Breast epithelium (tissue), 4 donors: ENCODE measurements at places on chromosomes 7 and 10. TPM values are rescaled to one million over a fixed set of nuclear protein-coding genes. Genes with fewer than 3 reads are reported as not detected.

The WEE2 gene
- total RNA-seq, result not detected

The SFRP5 gene
- total RNA-seq, result 1.8 TPM

- DNase-seq, result no peak
Observed at GRCh38 chr7:117123311-117123926, 170.1 kb downstream of the ST7 start.

- no peak for DNase-seq
Observed at GRCh38 chr10:85607043-85607695, 759.4 kb downstream of the GRID1 start.

GRCh38 chr10:108840944-108841343, 1082.4 kb downstream of the XPNPEP1 start:
- DNase-seq, result no peak

GRCh38 chr10:93461109-93461806, 20.9 kb downstream of the MYOF start:
- no peak for DNase-seq

The SMNDC1 gene
- total RNA-seq, result 13.4 TPM

DNA sequence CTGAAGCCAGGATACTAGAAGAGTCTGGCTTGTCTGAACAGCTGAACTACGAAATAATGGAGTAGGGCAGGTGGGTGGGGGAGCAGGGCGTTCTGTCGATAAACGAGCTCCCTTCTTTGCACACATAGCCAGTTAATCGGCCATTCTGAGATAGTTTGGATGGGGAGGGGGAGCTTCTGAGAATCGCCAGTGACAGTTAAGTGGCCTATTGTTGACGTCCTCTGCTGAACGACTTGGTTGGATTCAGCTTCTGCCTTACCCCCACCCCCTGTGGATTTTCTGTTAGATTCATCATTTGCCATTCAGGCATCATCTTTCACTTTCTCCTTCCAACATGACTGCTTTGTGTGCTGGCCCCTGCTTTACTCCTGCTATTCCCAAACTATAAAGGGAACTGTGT, 520 bp downstream of the CPA5 start:
- no peak for DNase-seq

The GRB10 gene
- total RNA-seq, result 71.1 TPM

DNA sequence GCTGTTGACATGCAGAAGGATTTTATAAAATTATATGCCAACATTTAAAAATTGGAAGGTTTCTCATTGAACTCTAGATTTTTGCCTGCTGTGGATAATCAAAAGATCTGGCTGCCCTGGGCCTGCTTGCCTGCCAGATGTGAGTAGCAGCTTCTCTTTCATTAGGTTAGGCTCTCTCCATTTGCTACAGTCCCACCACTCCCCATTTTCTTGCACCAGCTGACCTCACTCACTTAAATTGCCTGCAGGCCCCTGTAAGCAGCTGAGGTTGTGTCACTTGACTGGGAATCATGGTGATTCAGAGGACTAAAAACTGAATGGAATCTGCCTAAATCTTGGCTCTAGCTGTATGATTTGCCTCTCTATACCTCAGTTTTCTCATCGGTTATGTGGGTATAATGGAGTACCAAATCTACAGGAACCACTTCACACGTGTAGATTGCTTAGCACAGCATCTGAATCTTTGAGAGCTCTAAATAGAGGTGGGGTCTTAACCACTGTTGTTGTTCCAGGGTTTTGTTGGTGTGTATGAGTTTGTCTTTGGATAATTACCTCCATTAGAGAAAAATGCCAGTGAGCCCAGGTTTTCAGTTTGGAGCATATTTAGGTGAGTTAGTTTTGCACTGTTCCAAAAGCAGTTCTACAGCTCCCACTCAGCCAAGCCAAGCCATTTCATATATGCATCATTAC, 18.6 kb upstream of the RAPGEF5 start:
- DNase-seq, result no peak

- DNase-seq, result no peak
Observed at GRCh38 chr7:99133766-99134564, 9.9 kb downstream of the SMURF1 start.

The GNGT1 gene
- not detected for total RNA-seq

The MBL2 gene
- not detected for total RNA-seq
